ENCODE measurements at places on chromosomes 6 and 20. TPM values are rescaled to one million over a fixed set of nuclear protein-coding genes. Genes with fewer than 3 reads are reported as not detected.

Gene RCAN2
- 0.37 TPM for total RNA-seq

Gene NOL4L
- total RNA-seq: 5.5 TPM

Gene OR2B6
- total RNA-seq: not detected

Gene OPN5
- total RNA-seq: not detected

Gene BNIP5
- total RNA-seq: not detected

Gene DOP1A
- total RNA-seq: 6.6 TPM

Gene TMEM244
- not detected for total RNA-seq

Gene GJA10
- not detected for total RNA-seq

Gene MYCT1
- 0.75 TPM for total RNA-seq

Measured in cardiac ventricle fibroblast (primary cell).